Mammary epithelial cell (primary cell): ENCODE measurements at places on chromosomes 12 and 14. TPM values are rescaled to one million over a fixed set of nuclear protein-coding genes. Genes with fewer than 3 reads are reported as not detected.

CCDC197 gene
- total RNA-seq: not detected

DEGS2 gene
- total RNA-seq: 0.13 and 0.87 TPM in 2 replicates

LRRC74A gene
- not detected for total RNA-seq

ACYP1 gene
- total RNA-seq: 17.0 and 27.0 TPM in 2 replicates

CLEC12A gene
- not detected for total RNA-seq

ADCY4 gene
- 0.21 TPM in 1 of 2 replicates, not detected in the other for total RNA-seq

TNFRSF1A gene
- 97.6 and 107 TPM in 2 replicates for total RNA-seq

TMEM229B gene
- total RNA-seq: 0.50 TPM

C14orf180 gene
- total RNA-seq: not detected in 2 replicates

PMEL gene
- total RNA-seq: 0.67 TPM

SSTR1 gene
- under 0.01 TPM for total RNA-seq

ZNF410 gene
- total RNA-seq: 93.9 TPM

KRT75 gene
- total RNA-seq: 2.5 and 3.2 TPM in 2 replicates

NOPCHAP1 gene
- 5.2 TPM for total RNA-seq

KDM5A gene
- 47.2 and 52.4 TPM in 2 replicates for total RNA-seq

GPR84 gene
- 0.17 TPM for total RNA-seq

GLI1 gene
- 1.4 and 2.5 TPM in 2 replicates for total RNA-seq

BICD1 gene
- total RNA-seq: 42.4 and 45.2 TPM in 2 replicates

OLR1 gene
- total RNA-seq: 0.17 TPM

CFAP251 gene
- total RNA-seq: 25.3 and 26.8 TPM in 2 replicates

ACOT6 gene
- total RNA-seq: not detected in 2 replicates

RTL1 gene
- total RNA-seq: not detected

KCNMB4 gene
- total RNA-seq: 0.28 and 0.32 TPM in 2 replicates

KCNK13 gene
- not detected in 2 replicates for total RNA-seq

CHPT1 gene
- total RNA-seq: 16.5 and 18.5 TPM in 2 replicates

PHLDA1 gene
- 161 TPM for total RNA-seq

TSFM gene
- total RNA-seq: 11.8 TPM

CLEC14A gene
- not detected for total RNA-seq

GCN1 gene
- 99.4 and 109 TPM in 2 replicates for total RNA-seq
